ENCODE measurements at places on chromosomes 13 and 19.

- DNase-seq: peak; percentile 62
Observed at GRCh38 chr19:51712461-51713081, 11.2 kb downstream of the HAS1 start.

DNA sequence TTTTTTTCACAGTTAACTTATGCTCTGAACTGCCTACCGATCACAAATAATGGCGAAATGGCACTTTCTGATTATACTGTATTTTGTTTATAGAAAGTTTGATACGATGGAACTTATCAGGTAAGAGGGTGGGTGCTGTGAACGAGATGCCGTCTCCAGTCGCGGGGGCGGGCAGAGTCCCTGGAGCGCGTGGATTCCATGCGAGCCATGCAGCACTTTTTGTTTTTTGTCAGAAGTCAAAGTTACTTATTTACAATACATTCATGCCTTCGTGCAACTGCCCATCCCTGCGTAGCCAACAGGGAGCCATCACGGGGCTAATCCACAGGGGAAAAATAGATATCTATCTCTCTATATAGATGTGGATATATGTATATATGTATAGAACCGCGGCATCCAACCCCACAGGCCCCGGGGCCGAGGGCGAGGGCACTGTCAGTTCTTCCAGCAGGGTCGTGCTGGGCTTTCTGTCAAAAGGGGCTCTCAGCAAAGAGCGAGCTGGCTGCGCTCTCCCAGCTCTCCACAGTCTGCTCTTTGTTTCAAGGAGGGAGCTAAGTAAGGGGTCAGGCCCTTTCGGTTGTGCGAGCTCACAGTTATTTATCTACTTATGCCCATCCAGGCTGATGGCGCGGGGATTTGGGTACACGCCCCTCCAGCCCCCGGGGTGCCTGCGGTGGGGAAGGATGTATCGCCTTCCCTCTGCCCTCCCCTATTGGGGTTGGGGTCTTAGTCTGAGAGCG lies 3.4 kb downstream of the SLITRK1 start:
- DNase-seq: no peak

- DNase-seq: no peak
Observed at GRCh38 chr19:58406818-58407657, 1.4 kb upstream of the ZNF584 start.

- no peak for DNase-seq
Observed at GRCh38 chr19:16536130-16536529, 6.1 kb downstream of the CHERP start.

DNA sequence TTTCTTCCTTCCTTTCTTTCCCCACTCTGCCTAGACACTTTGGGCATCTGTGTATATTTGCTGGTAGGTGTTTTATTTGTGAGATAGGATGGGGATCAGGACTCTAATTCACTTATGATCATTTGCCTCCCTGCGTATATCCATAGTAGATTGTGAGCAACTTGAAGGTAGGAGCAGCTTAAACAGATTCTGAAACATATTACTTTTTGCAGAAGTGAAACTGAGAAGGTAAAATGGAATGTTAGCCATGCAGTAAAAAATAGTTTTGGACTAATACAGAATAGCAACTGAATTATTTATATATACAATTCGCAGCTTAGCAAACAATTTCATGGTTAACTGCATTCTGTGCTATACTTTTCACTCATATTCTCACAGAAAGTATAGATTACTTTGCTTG lies 38.7 kb downstream of the RNF6 start:
- no peak for DNase-seq

GRCh38 chr19:49666120-49666444 lies 349 bp downstream of the BCL2L12 start:
- no peak for DNase-seq

DNA sequence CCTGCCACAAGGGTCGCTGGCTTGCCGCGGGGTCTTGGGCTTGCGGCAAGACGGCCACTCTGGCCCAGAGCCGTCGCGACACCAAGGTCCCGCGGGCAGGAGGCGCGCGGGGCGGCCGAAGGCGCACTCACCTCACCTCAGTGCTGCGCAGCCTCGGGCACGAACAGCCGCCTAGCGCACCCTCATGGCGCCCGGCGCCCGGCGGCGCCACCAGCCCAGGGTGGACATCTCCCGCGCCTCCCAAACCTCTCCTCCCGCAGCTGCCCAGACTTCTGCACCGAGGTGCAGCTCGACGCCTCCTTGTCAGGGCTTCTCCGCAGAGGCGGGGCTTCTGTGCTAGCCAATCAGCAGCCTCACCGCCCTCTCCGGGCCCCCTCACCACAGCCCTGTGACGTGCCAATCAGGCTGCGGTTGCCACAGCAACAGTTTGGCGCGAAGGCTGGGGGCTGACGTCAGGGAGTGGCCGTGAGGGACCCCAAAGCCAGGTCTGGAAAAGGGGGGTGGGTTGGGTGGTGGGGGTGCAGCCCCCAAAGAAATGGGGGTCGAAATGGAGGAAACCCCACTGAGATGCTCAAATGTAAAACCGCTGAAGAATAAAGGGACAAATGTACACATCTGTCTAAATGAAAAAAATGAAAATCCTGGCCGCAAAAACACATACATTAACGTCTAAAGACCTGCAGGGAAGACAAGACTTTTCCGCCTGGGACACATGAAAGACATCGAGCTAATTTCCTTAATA lies at the start of the genes PEG3 and ZIM2:
Gene PEG3 (minus strand): TSS at position 276 of the 742 bp plus-strand sequence. CDS start 16,071 bp downstream, outside the sequence.
Gene ZIM2 (minus strand): TSS at position 276 of the 742 bp plus-strand sequence. CDS start 16,449 bp downstream, outside the sequence.
- no peak for DNase-seq

DNA sequence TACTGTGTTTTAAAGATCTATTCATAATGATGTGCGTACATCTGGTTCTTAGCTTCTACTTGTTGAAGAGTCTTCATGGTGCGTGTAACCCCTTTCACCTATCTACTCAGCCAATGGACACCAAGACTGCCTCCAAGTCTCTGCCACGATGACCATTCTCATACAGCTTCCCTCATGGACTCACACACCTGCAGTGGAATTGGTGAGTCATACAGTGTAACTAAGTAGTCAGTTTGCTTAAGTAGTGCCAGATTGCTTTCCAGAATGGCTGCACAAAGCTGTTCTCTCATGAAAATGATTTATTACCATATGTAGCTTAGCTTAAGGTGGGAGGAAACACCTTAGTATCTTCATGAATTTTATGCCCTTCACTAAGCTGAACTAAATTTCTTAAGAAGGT lies 112.3 kb downstream of the AKAP11 start:
- DNase-seq: peak; percentile 11

GRCh38 chr13:111898956-111899713 lies 167.8 kb upstream of the SOX1 start:
- no peak for DNase-seq

DNA sequence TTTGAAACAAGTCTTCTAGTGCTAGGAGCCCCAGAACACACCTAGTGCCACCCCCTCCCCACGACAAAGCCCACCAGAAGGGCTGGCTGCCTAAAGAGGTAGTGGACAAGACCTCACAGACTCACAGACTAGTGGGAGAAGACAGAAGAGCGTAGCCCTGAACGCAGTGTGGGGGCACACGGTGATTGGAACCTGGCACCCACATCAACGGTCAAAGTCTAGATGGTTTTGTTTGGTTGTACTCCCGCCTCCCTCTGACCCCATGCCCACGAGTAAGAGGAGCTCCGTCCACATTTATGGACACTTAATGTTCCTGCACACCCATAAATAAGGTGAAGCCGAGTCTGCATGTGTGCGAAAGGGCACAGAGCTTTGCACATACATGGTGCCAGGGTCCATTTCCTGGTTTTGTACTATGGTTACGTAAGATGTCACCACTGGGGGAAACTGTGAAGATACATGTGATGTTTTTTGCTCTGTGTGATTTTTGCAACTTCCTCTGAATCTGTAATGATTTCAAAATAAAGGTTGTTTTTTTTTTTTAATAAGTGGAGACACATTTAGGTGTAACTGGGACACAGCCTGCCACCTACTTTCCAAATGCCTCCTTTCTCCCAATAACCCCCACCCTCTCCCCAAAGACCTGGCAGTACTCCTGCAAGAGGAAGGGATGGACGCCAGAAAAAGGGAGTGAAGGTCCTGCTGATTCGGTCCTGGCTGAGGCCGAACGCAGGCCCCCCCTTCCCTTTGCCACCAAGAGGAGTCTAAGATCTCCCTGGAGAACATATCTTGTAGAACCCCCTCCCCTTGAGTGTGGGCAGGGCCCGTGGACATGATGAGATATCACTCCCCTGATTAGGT lies 72.8 kb downstream of the GNG7 start:
- no peak for DNase-seq

DNA sequence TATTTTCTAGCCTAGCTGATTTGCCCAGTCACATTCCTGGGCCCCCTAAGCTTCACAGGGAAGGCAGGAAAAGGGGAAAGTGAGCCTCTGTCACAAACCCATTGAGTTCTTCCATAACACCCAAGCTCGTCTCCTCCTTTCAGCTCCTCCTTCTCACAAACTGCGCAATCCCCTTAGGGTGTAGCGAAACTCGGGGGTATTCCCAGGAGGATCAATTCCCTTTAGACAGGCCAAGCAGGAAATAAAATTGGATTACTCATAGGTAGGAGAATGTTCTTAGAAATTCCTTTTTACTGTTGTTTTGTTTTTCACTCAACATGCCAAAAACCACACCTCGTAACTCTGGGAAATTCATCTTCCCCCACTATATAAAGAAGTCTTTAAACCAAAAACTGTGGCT lies 139.3 kb downstream of the IRS2 start:
- DNase-seq: no peak

DNA sequence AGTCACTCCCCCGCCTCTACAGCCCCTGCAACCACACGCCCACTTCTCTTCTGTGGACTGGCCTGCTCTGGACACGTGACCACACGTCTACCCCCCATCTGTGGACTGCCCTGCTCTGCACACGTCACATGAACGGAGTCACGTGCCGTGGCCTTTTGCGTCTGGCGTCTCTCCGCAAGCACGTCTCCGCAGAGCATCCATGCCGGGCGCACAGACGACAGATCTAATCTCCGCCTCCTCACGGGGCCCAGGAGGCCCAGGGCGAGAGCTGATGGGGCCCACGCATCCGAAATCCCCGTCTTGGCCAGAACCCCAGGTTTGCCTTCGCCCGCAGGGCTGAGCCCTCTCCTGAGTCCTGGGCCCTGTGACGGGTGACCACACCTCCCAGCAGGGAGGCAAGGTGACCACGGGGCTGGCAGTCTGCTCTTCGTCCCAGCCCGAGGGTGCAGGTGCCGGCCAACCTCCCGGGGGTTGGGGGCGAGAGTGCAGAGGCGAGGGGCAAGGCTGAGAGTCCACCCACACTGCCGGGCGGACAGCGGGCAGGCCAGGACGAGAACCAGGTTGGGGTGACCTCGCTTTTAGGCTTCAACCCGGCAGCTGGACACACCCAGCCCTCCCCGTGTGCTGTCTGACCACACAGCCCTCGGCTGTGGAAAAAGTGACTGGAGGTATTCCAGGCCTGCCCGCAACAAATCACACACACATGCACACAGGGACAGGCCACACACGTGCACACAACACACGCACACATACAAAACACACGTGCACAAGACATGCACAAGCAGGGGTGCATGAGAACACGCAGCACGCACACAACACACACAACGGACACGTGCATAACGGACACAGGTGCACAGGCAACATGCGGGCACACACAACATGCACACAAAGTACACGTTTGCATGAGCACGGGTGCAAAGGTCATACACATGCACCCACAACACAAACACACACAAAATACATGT lies 3.9 kb downstream of the SBNO2 start:
- DNase-seq: no peak

DNA sequence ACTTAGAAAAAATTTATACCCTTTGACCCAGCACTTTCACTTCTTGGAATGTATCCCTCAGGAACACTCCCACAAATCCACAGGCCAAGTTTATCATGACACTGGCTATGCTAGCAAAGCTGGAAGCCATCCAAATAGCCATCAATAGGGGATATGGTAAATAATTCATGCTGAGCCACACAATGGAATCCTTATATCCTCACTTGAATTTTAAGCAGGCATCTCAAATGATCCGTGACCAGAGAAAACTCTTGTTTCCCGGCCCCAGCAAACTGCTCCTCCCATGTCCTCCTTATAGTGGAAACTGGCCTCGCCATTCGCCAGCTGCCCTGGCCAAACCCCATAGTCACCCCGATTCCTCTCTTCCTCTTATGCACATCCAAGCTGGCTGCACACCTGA lies 37.6 kb downstream of the GRIK5 start:
- no peak for DNase-seq

DNA sequence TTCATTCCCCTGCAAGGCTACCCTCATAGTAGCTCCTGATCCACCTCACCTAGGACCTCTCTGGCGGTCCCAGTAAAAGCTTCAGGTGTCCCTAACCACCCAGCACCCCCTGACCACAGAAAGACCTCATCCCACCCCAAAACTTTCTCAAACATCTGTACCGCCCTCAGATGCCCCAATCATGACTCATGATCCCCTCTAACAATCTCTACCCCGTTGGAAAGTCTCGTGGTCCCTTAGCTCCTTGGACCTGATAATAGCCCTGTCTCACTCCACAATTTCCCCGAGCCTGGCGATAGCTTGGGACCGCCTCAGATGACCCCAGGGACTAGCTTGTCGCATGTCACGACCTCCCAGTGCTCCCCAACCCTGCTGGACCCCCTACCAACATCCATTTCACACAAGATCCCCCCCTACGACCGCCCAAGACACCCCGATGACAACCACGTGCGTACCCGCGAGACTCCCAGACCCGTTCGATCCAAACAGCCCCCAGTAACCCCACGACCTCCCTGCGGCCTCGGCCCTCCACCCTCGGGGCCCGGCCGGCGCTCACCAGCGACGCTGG lies 450 bp downstream of the NDUFA11 start:
- no peak for DNase-seq

- no peak for DNase-seq
Observed at GRCh38 chr19:39398297-39398864, 7.2 kb downstream of the MED29 start.

GRCh38 chr19:55058781-55059610 lies 4.0 kb downstream of the RDH13 start:
- DNase-seq: no peak

DNA sequence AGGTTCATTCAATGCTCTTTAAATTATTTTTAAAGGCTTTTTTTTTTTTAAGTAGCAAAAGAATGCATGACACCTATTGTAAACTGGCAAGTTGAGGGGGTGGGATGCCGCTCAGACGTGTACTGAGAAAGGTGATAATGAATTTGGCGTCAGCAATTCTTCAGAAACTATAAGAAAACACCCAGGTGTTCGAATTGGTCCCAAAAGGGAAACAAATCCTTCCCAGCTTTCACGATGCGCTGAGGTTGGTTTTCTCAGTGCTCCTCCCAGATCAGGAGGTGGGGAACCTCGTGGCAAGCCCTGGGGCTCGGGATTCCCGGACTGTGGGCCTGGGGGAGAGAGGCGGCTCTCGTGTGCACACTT lies 543 bp upstream of the FAM124A start:
- peak; percentile 22 for DNase-seq

DNA sequence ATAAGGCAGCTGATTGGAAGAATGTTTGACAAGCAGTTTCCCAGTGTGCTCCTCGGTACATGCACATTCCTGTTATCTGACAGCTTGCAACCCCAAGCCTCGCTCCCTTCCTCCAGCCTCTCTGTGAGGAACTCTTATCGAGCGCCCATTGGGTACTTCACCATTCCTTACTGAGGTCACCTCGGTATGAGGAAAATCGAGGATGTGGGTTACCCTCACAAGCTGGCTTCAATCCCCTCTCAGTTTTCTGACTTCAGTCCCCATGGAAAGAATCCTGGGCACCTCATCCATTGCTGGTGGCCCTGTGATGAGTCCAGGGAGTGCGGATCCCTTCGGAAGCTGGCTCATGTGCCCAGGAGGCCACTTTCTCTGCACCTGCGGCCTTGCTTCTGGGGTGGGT lies 17.3 kb downstream of the TEX29 start:
- DNase-seq: no peak

GRCh38 chr13:34620074-34620850 lies 321.8 kb upstream of the NBEA start:
- no peak for DNase-seq

- no peak for DNase-seq
Observed at GRCh38 chr13:20553311-20553710, 13.6 kb upstream of the IFT88 start.

- DNase-seq: no peak
Observed at GRCh38 chr19:17944301-17944700, 11.5 kb downstream of the CCDC124 start.

Measured in RPMI8226 (cell line).